ENCODE measurements at places on chromosomes 13 and 19.
A peak's percentile ranks its signal among the peaks of the same experiment; 100 is the strongest.

- no peak for DNase-seq
These were observed 654 bp downstream of the STAP2 start for GRCh38 chr19:4337906-4338440.

DNA sequence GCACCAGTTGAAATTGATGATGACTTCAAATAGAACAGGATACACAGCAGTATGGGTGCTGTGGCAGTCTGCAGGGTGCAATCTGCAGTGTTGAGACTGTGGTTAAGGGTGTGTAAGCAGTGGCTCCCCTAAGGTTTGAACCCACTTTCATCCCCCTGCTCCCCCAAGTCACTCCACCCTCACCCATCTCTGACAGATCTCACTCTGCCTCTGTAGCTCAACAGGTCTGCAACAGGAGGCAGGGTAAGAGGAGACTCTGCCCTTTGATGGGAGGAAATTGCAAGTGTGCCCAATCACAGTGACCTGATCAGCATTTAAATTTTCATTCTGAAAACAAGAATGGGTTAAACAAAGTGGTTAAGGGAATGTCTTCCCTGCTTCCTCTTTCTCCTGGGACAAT lies 92.4 kb downstream of the DCT start:
- no peak for DNase-seq

DNA sequence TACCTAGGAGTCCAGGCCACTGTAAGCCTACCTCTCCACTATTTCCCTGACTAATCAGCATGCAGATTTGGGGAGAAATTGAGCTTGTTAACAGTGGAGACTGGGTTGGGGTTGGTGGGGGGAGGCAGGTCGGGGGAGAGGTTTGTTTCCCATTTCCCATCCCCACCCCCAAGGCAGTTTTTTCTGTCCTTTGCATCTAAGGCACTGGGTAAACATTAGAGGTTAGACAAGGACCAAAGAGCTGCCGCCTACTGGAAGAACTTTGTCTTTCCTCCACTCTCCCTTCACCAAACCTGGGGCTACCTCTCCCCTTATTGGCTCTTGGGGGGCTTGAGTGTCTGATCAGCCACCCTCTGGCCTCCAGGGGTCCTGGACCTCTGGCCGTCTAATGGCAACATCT lies 953 bp downstream of the KCNN4 start:
- DNase-seq = no peak

DNA sequence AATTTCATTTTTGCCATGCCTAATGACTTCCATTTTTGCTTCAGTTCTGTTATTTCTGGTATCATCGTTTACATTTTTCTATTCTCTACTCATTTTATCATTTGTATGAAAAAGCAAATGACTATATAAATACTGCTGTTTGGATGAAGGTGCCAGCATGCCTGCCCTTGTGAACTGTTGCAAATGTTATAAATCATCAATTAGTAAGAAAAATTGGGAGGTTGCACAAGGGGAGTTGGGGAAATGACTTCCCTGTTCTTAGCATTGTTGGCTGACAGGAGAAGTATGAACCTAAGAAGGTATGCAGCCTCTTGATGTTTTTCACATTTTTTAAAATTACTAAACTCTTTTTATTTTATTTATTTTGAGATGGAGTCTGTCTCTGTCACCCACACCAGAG lies 15.1 kb downstream of the SAFB start:
- DNase-seq = no peak

DNA sequence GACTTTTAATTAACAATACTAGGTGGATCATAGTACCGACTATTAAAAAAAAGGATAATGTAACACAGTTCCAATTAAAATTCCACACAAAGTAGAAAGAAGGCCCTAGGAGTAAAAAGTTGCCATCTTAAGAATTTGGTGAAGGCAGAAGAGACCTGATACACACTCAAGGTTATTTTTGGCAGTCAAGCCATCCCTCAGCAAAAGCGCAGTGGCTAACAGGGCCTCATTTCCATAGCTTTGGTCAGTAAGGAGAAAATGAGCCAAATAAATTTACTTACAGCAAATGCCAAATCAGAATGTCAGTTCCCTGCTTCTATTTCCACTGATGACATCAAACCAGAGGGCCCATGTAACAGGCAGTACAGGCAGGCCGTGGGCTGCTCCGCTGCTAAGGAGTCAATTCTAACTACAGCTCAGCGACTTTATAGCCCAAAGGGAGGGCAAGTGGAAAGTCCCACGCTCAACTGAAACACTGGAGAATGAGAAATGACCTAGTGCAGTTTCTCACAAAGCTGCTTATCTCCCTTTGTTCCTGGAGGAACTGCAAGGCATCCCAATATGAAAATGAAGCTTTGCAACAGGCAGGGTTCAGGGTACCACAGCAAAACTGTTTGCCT lies 6.3 kb downstream of the ARGLU1 start:
- peak; percentile 16 for DNase-seq
